ENCODE measurements at places on chromosomes 12 and 14. TPM values are rescaled to one million over a fixed set of nuclear protein-coding genes. Genes with fewer than 3 reads are reported as not detected.

The RESF1 gene
- total RNA-seq, result 26.2 TPM

The NPFF gene
- total RNA-seq, result not detected

The CCDC38 gene
- total RNA-seq, result 0.07 TPM

The AKAP5 gene
- 0.46 TPM for total RNA-seq

The LRRIQ1 gene
- total RNA-seq, result 0.41 TPM

The CFAP73 gene
- total RNA-seq, result 0.10 TPM

The TAC3 gene
- total RNA-seq, result not detected

The SLC6A15 gene
- total RNA-seq, result 1.9 TPM

The CYP46A1 gene
- 0.02 TPM for total RNA-seq

The AVPR1A gene
- not detected for total RNA-seq

The ACOT6 gene
- total RNA-seq, result not detected

The NID2 gene
- 19.2 TPM for total RNA-seq

The ALKBH2 gene
- total RNA-seq, result 45.0 TPM

The NANOG gene
- not detected for total RNA-seq

The RDH5 gene
- total RNA-seq, result 1.7 TPM

The TMEM233 gene
- total RNA-seq, result 0.06 TPM

The CACNA1C gene
- total RNA-seq, result not detected

The KRT79 gene
- total RNA-seq, result 0.21 TPM

The VRTN gene
- total RNA-seq, result not detected

The RASSF9 gene
- 0.53 TPM for total RNA-seq

The ACOT4 gene
- total RNA-seq, result 2.1 TPM

The ENDOU gene
- total RNA-seq, result not detected

The SLC6A13 gene
- 0.11 TPM for total RNA-seq

The BTBD7 gene
- 7.6 TPM for total RNA-seq

The FGD6 gene
- total RNA-seq, result 17.5 TPM

The A2ML1 gene
- not detected for total RNA-seq

The CEBPE gene
- not detected for total RNA-seq

The MTHFD1 gene
- total RNA-seq, result 104 TPM

The C1R gene
- total RNA-seq, result 26.3 TPM

The TMTC2 gene
- total RNA-seq, result 0.79 TPM

The LETMD1 gene
- total RNA-seq, result 27.1 TPM

The GUCY2C gene
- not detected for total RNA-seq

The IL22 gene
- total RNA-seq, result not detected

The GZMH gene
- not detected for total RNA-seq

The TEP1 gene
- total RNA-seq, result 8.4 TPM

The OAS1 gene
- 92.2 TPM for total RNA-seq

The CALM1 gene
- 326 TPM for total RNA-seq

The RGS6 gene
- not detected for total RNA-seq

The TGM1 gene
- total RNA-seq, result 1.0 TPM

The SPATS2 gene
- total RNA-seq, result 34.9 TPM

Data from A549 treated with RU486 at 1 μM for 4 hours (cell line).